Sciatic nerve (tissue), 2 donors: ENCODE measurements at places on chromosomes 16 and 17.

- no peak for DNase-seq
Observed at GRCh38 chr16:89037261-89038152, 56.1 kb upstream of the ACSF3 start.

DNA sequence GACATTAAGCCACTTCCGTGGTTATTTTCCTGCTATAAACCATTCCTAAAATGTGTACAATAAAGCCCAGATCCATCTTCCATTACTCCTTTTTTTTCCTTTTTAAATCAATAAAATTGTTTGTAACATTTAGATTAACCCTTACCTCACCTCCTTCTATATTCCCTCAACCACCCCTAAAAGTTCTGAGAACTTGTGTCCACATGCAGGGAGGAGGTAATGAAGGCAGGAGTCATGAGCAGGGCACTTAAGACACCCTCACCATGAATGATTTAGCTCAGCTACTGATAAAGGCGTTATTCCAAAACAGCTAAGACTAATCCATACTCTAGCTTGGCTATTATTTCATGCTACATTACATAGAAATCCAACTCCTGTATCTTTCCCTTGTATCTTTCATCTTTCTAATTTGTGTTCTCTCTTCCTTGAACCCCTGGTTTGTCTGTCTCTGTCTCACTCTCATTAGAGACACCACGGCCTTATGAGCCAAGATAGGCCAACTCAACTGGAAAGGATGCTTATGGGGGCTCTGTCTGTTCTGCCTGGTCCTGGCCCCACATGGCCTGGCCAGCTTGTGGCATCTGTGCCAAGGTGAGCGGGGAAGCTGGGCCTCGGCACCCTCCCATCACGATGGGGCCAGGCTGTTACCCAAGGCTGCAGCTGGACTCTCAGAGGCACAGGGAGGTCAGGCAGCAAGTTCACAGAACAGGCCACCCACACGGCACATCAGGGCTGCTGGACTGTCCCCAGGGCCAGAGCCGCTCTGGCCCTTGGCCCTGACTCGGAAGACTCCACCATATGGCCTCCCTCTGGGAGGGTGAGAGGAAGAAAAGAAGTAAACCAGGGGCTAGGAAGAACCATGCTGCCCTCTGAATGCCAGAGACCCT, 294.4 kb downstream of the SOX9 start:
- no peak for DNase-seq

DNA sequence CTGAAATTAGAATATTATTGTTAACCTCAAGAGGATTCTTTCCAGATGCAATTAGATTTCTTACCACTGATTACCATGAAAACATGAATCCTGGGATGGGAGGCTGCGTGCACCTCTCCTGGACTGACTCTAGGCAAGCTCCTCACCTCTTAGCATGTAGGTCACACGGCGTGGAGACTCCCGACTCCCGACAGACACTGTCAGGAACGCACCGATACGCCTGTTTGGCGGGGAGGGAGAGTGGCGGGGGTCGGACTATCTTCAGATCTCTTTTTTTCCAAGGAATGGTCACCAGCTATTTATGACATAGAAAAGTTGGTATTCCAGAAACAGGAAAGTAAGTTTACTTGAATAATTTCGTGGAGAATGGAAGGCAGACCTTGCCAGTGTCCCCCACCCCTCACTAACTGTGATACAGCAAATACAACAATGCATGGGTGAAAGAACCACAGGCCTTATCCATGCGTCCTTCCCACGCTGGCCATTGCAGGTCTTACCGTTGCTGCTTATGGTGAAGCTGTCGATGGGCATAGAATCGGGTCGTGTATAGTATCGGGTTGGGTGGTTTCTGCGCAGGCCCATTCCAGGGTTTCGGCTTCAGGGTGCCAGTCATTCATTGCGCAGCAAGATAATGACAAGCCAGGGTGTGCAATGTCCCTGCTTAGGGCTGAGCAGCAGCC, 62.6 kb upstream of the ENDOV start:
- DNase-seq: no peak

DNA sequence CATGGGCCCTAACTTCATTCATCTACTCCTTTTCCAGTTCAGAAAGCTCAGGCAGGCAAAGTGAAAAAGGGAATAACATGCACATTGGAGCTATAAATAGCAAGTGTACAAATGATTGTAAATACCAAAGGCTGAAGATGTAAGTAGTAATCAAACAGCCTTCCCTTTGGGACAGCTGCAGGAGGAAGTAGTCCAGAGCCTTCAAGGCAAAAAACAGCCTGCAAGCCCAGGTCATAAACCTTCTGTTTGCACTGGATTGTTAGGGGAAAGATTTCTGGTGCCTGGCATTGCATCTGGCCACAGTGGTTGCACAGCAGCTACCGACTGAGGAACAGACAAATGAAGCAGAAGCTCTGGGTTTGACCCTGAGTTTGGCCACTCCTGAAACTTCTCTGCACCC, 98.6 kb upstream of the PMFBP1 start:
- DNase-seq: no peak

GRCh38 chr17:35496451-35497290, 40.8 kb downstream of the SLFN12L start:
- no peak for DNase-seq

GRCh38 chr16:65697521-65697920, 575.7 kb upstream of the CDH11 start:
- no peak for DNase-seq

DNA sequence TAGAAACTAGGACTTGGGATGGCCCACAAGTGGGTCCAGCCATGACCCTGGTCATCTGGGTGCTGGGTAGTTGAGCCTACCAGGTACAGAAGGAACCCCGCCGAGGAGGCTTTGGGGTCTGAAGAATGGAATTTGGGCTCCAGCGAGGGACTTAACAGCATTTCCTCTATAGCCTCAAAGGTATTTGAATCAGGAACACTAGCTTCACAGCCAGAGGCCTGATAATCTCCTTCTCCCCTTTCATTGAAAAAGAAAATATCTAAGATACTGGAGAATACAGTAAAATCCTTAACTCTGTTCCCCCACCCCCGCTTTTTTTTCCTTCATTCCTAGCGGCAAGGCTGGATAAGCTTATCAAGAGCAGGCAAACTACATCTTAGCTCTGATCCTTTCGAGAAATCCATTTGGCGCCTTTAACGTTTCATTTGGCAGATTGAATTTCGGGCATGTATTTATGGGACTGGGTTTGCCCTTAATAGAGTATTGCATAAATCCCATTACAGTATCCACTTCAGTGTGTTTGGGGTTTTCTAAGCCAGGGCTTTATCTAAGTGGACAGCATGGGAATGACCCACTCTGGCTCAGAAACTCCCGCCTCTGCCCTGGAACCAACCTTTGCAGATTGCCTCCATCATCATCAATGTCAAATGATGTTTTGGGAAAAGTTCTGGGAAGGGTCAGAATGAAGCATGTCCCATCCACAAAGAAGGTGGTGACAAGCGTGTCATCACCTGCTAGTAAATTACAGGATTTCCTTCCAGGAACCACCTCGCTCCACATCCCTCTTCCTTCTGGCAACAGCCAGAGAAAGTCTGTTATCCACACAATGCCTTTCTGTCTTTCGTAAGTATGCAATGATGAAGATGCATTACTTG, 36.9 kb downstream of the XYLT1 start:
- DNase-seq: no peak

DNA sequence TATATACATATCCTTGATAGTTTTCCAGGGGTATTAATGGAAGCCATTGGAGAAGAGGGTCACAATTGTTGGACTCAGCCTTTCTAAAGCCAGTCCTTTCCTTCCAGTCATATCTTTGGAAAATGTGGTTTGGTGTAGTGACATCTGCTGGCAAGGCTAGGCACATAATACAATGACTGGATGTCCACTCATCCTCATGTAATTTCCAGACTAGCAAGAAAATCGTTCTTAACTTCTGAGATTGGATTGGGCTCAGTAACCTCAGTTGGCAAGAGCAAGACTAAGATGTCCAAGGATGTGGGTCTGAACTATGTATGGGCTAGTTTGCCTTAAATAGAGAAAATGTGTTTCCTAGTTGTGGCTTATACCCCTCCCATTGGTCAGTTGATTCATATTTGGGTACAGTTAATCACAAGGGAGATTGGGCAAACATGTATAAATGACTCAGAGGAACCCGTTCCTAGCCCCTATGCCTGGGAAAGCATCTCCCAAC, 8.7 kb upstream of the KAT7 start:
- no peak for DNase-seq

GRCh38 chr16:2913603-2914002, 1.9 kb downstream of the FLYWCH1 start:
- no peak for DNase-seq

GRCh38 chr17:18008496-18009268, 30.3 kb downstream of the ATPAF2 start:
- no peak for DNase-seq

GRCh38 chr17:55238931-55239297, 25.8 kb upstream of the HLF start:
- no peak for DNase-seq

- no peak for DNase-seq
Observed at GRCh38 chr17:14959106-14959648, 305.9 kb downstream of the PMP22 start.

- DNase-seq: no peak
Observed at GRCh38 chr16:88703486-88704309, 2.5 kb downstream of the RNF166 start.

GRCh38 chr17:15654886-15655561, 29.1 kb downstream of the TRIM16 start:
- DNase-seq: no peak

- DNase-seq: no peak
Observed at GRCh38 chr16:81716478-81717225, 62.4 kb upstream of the PLCG2 start.

GRCh38 chr17:48012654-48013053, 24.9 kb downstream of the COPZ2 start:
- DNase-seq: no peak

DNA sequence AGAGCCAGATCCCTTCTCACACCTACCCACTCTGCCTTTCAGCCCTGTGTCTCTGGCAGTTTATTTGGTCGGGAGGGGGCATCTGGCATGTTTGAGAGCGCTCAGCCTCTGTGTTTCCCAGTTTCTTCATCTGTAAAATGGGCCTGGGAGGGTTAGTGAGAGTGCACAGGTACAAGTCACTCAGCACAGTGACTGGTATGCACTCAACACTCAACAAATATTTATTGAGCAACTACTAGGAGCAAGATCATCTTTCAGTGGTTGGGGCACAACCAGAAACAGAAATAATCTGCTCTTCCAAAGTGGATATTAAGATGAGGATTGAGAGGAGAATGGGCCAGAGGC, 13.7 kb upstream of the SRCIN1 start:
- no peak for DNase-seq
